ENCODE measurements at places on chromosomes 7 and 10.

DNA sequence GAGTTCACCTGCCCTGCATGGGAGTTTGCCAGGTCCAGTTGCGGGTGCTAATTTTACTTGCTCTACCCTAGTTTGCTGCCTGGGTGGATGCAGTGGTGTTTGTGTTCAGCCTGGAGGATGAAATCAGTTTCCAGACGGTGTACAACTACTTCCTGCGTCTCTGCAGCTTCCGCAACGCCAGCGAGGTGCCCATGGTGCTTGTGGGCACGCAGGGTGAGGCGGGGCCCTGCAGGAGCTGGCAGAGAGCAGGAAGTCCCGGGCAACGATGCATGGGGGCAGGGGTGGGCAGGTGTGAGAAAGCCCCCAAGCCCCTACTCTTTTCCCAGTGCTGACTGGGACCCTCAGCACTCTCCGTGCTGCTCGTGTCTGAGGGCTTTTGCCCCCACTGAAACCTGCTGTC, 31.3 kb downstream of the AGAP3 start:
- DNase-seq: no peak

- DNase-seq: no peak
These were observed 34.4 kb downstream of the GHRHR start for GRCh38 chr7:30998180-30998579.

DNA sequence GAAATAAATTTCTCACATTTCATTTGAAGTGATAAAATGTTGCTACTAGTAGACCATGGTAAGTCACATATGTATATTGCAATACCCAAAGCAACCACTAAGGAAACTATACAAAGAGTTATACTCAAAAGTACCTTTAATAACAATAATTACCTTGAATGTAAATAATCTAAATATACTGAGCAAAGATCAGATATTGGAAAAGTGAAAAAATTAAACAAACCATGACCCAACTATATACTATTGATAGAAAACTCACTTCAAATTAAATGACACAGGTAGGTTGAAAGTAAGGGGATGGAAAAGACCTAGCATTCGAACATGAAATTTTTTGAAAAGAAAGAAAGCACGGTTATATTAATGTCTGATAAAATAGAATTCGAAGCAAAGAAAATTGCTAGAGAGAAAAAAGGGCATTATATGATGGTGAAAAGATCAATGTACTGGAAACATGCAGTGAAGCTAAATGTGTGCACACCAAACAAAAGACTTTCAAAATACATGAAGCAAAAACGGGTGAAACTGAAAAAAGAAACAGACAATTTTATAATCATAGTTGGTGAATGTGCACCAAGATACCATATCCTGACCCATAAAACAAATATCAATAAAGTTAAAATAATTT, 29.1 kb downstream of the TFPI2 start:
- DNase-seq: no peak

GRCh38 chr10:122221958-122222357, 49.1 kb upstream of the BTBD16 start:
- no peak for DNase-seq

DNA sequence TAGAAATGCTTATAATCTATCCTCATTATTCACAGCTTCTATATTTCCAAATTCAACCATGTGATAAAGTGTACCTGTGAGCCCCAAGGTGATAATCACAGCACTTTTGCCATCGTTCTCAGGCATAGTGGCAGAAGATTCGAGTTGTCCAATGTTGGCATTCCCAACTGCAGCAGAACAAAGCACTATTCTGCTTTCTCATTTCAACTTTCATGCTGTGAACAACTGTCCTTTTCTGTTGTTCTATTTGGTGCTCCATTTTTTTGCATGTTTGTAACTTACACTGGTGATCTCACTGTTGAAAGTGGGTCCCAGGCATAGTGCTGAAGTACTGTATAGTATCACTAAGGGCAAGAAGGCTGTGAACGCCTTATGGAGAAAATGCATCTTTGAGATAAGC, 438.2 kb downstream of the PAXIP1 start:
- DNase-seq: no peak

GRCh38 chr10:73850863-73851461, 23.4 kb downstream of the CAMK2G start:
- no peak for DNase-seq

GRCh38 chr10:99368646-99369045, 39.5 kb downstream of the CNNM1 start:
- no peak for DNase-seq

- DNase-seq: no peak
These were observed 93.4 kb downstream of the ZNF365 start for GRCh38 chr10:62467527-62467926.

DNA sequence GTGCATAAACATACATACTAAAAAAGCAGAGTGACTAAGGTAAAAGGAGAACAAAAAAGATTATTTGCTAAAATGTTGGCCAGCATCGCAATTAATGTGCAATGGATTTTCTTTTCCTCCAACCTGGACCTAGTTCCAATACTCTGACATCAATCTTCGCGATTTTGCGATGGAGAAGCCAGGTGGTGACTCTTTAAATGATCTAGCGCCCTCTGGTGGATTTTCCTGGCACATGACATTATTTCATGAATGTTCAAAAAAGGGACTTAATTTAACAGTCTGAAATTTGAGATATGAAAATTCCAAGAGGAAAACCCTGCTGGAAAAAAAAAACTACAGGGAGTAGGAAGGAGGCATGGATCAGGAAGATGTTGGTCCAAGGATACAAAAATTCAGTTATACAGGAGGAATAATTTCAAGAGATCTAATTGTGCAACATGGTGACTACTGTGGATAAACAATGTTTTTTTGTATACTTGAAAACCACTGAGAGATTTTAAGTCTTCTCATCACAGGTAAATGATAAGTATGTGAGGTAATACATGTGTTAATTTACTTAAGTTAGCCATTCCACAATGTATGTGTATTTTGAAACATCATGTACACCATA, 4.3 kb upstream of the KCNMA1 start:
- peak; percentile 27 for DNase-seq

DNA sequence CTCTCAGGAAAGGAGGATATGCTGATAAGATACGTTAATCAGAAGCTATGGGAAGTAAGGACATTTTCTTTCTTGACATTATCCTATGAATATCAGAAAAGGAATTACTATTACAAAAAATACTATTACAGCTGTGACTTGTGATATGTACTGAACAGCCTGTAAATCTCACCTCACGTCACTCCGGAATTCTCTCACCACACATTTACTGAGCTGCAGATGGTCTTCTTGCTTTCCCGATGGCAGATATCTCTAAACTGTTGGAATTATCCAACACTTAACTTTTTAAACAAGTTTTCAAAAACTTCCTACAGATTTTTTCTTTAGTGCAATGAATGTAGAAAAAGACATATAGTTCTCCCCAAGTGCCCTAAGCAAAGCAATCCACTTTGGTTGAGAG, 313.4 kb downstream of the GPR37 start:
- DNase-seq: no peak

DNA sequence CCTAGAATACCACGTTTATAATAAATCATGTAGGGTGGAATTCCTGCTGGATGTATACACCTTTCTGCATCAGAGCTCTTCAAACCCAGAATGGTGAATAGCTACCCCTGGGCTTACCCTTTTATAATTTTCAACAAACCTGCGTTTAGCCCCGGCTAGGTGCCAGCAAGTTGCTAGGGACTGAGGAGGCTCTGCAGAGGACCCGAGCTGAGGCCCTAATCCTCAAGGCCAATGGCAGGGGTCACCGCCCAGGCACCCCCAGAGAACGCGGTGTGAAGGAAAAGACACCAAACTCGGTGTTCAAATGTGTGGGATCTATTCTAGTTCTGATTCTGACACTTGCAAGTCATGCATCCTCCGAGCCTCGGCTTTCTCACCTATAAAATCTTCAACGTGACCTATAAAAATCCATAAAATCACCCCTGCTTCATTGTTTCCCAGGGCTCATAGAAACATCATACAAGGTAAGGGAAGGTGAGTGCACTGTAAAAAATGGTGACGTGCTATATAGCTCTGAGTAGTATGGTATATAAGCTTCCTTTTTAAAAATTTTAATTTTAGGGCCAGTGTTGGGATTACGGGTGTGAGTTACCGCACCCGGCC, 2.5 kb upstream of the ANXA11 start:
- DNase-seq: no peak

GRCh38 chr10:105041956-105042355, 400.9 kb downstream of the SORCS3 start:
- no peak for DNase-seq

- DNase-seq: no peak
These were observed 511.2 kb upstream of the KLF6 start for GRCh38 chr10:4296161-4296560.

GRCh38 chr7:6260291-6261187, 11.9 kb downstream of the CYTH3 start:
- no peak for DNase-seq

DNA sequence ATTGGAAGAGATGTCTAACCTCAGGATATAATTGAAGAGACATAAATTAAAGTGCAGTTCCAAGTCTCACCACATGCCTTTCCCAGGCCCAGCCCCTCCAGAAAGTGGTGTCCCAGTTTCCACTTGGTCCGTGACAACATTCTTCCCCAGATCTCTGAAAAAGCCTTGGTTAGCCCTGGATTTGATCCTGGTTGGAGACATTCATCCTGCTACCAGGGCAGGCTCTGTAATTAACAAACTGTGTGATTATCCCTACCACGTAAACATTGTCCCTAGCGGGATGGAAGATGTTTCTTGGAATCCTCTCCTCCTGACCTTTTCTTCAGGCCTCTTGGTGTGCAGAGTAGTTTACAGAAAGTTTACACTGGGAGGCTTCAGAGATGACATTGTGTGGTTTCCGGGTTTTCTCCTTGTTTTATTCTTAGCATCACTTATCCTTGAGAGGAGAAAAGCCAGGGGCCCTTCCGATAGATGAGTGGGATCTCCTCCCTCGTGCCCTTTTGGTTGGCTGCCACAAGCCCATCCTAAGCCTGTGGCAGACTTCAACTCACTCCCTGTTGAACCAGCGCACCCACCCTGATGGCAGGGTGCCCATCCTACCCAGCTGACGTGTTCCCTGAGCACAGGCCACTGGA, 83.8 kb downstream of the COL13A1 start:
- no peak for DNase-seq

DNA sequence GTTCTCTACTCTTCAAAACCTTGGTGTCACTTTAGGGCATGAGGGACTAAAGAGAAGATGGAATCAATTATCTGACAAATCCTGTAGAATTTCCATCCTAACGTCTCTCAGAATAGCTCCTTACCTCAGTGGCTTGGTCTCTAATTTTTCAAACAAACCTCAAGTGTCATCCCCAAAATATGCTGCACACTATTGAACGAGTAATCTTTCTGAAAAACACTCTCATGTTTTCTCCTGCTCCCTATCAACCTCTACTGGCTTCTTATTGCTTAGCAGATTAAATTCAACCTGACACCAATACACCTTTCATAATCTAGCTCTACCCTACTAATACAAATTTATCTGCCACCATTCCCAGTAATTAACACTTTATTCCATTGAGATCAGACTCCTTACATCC, 8.5 kb downstream of the CNOT4 start:
- DNase-seq: no peak

- no peak for DNase-seq
These were observed 1115.5 kb upstream of the AUTS2 start for GRCh38 chr7:68482800-68483199.

GRCh38 chr10:78365694-78366093, 332.0 kb downstream of the RPS24 start:
- no peak for DNase-seq

DNA sequence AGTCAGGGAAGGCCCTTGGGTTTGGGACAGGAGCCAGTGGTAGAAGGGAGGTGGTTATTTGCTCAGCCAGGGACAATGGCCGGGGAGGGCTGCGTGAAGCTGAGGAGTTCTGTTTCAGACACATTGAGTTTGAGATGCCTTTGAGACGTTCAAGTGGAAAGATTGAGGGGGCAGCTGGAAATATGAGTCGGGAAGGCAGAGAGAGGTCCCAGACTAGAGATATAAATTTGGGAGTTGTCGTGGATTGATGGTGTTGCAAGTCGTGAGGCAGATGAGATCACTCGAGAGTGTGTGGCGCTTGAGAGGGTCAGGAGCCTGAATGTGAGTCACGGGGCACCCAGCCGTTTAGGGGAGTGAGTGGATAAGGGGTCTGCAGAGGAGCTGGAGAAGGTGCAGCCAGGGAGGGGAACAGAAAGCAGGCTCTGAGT, 73.3 kb downstream of the ZMIZ1 start:
- no peak for DNase-seq

Measured in stimulated activated CD8-positive, alpha-beta memory T cell treated with anti-CD3 and anti-CD28 coated beads, Interleukin-4, amount 100 ng/mL, for 1 hour (primary cell).